Sigmoid colon (tissue), 7 donors: ENCODE measurements at places on chromosomes 4 and X. TPM values are rescaled to one million over a fixed set of nuclear protein-coding genes. Genes with fewer than 3 reads are reported as not detected.

SSX4B gene
- total RNA-seq, result not detected

TCEAL1 gene
- total RNA-seq, result 181 TPM

TRPC5OS gene
- total RNA-seq, result not detected

NEUROG2 gene
- not detected for total RNA-seq

CTAG1B gene
- total RNA-seq, result not detected

ZFP42 gene
- total RNA-seq, result not detected

DNA sequence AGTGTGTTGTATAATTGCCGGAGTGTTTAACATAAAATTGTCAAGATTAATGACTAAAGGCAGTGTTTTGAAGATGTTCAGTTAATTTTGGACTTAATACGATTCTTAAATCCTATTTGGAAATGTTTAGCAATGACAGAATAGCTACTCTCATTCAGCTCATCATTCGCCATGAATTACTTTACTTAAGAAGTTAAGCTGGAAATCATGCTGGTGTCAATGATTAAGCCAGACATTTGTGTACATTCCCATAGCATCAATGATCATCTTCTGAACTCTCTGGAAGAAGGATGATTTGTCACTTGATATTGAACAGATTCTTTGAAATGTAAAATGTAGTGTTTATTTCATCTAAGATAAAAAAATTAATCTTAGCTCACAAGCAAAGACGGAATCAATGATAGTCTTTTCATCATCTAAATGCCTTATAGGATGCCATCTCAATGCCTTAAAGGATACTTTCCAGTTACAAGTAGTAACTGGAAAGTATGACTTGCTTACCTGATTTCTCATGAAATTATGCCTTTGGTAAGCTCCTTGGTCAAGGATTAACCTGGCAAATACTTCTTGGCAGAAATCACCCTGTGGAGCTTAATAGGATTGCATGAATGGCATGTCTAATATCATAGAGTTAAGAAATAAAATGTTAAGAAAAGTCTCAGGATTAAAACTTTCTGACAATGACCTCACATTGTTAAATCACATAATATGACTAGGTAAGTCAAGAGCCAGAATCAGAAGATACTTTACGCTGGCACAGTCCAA, 515.5 kb upstream of the AGA start:
- DNase-seq, result no peak

- DNase-seq, result no peak
Observed at GRCh38 chr4:170325599-170325998, 235.8 kb upstream of the AADAT start.

DNA sequence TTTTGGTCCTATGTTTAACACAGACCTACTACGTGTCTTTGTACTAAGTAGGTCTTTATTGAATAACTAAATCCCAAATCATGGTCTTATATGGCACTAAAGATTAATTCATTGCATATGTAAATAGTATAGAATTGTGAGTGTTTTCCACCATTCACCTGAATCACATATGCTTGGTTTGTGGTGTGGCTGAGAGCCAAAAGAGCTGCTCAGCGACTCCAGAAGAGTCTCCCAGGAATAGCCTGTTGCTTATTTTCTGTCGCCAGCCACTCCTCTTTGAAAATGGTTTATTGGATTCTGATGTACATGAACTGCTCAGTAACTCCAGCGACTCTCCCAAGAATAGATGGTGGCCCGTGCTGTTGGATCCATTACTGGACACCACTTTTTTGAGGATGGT, 184.5 kb downstream of the CLCN4 start:
- no peak for DNase-seq

- peak; percentile 91 for DNase-seq
Observed at GRCh38 chr4:8393593-8394038, 46.9 kb downstream of the ACOX3 start.

- DNase-seq, result no peak
Observed at GRCh38 chr4:155548173-155548572, 118.5 kb upstream of the GUCY1A1 start.

DNA sequence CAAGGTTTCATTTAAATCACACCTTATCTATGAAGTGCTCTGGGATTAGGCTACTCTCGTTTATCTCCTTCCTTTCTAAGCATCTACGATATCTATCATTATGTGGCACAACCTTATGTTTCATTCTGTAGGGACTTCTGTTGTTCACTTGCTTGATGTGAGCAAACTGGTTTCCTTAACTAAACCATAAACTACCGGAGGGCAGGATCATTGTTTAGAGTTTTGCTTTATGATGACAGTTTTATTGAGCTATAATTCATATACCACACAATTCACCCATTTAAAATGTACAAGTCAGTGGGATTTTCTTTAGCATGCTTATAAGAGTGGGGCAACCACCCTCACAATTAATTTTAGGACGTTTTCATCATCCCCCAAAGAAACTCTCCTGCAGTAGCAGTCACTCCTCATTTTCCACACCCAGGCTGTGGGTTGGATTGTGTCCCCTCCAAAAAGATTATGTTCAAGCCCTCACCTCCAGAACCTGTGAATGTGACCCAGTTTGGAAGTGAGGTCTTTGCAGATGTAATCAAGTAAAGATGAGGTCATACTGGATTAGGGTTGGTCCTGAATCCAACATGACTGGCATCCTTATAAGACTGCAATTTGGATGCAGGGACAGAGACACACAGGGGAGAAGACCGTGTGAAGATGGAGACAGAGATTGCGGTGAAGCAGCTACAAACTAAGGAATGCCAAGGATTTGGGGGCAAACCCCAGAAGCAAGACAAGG, 42.1 kb upstream of the SH3RF1 start:
- DNase-seq, result no peak

GRCh38 chr4:108611365-108611764, 9.0 kb upstream of the RPL34 start:
- no peak for DNase-seq

- DNase-seq, result no peak
Observed at GRCh38 chrX:13364230-13364857, 44.5 kb upstream of the ATXN3L start.

- DNase-seq, result no peak
Observed at GRCh38 chrX:17266136-17266535, 108.9 kb upstream of the NHS start.
